ENCODE measurements at places on chromosomes 6 and 20. TPM values are rescaled to one million over a fixed set of nuclear protein-coding genes. Genes with fewer than 3 reads are reported as not detected.

The NOX3 gene
- polyA plus RNA-seq, result not detected

The HCRTR2 gene
- not detected for polyA plus RNA-seq

- H3K27me3 ChIP-seq, result no peaks in the 10 kb centered on the region
- no peak overlapping the region for H3K4me3 ChIP-seq
- no peaks in the 10 kb centered on the region for H3K36me3 ChIP-seq
- no peak for DNase-seq
- peaks cover 6% of the 10 kb centered on the region for H3K4me1 ChIP-seq
Measured at GRCh38 chr6:133834472-133835170, 54.3 kb upstream of the TCF21 start.

DNA sequence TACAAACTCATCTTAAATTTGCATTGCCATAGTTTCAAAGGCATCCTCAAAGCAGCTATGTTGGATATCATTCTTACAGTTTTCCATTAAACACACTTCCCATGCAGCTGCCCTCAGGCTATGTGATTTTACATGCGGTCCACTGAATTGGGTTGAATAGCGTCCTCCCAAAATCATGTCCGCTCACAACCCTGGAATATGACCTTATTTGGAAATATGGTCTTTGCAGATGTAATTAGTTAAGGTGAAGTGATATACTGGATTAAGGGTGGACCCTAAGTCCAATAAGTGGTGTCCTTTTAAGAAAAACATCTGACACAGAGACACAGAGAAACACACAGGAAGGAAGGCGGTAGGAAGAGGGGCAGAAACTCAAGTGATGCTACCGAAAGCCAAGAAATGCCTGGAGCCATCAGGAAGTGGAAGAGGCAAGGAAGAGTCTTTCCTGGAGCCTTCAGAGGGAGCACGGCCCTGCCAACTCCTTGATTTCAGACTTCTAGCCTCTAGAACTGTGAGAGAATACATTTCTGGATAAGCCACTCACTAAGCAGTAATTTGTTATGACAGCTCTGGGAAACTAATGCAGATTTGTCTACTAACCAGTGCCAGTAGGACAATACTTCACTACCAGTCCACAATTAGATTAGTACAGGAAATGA lies 42.7 kb upstream of the NHSL1 start:
- no peaks in the 10 kb centered on the region for H3K27me3 ChIP-seq
- no peaks in the 10 kb centered on the region for H3K36me3 ChIP-seq
- DNase-seq, result no peak

All from CD14-positive monocyte (primary cell).